ENCODE measurements at places on chromosomes 11 and 22.

- DNase-seq: no peak
These were observed 7.4 kb upstream of the SCGB1D4 start for GRCh38 chr11:62306227-62306626.

GRCh38 chr11:30553521-30554110 lies 32.5 kb downstream of the MPPED2 start:
- no peak for DNase-seq

DNA sequence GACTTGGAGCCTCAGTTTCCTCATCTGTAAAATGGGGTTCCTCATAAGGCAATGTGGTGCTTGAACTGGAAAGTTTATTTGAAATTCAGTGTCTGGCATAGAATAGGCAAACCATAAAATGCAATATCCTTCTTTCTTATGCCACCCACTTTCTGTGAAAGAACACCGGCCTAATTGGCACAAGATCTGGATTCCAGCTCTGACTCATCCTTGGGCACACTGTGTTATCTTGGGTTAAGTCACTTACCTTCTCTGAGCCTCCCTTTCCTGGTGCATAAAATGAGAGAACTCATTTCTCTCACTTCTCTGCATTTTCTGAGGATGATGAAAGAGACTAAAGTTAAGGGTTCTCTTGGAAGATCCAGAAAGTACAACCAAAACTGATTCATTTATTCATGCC lies 5.1 kb downstream of the INSC start:
- no peak for DNase-seq

DNA sequence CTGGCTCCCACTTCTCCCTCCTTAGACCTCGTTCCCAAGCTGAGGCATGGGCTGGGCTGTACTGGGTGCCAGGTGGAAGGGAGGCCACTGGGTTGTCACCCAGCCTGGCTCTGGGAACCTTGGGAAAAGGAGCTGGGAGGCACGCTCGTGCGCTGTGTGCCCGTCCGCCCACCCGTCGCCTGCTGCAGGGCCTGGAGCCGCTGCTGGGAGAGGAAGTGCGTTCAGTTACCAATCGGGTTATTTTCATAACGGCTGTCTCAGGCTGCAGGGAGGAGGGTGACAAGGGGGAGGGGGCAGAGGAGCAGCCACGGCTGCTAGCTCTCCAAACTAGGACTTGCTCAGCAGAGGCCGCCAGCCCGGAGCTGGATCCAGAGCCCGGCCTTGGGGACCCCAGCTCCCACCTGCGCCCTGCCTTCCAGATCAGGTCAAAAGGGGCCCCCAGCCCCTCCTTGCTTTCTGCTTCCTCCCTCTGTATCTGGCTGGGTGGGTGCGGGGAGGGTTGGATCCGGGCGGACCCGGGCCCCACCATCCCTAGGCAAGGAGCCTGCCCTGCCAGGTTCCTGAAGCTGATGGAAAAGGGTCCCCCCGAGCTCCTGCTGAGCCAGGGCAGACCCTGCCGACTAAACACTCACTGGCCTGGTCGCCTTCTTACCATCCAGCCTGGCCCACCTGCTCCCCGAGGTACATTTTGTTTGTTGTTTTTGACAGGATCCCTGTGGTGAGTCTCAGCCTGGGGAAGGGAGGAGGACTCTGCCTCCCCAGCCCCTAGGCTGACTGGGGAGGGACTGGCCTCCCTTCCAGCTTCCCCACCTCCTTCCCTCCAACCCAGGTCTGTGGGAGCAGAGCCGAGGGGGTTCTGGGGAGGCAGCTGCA lies 14.3 kb downstream of the DGKZ start:
- no peak for DNase-seq

- DNase-seq: no peak
These were observed 10.8 kb upstream of the KDM4E start for GRCh38 chr11:95014184-95014821.

GRCh38 chr11:88594274-88594950 lies 256.9 kb upstream of the CTSC start:
- no peak for DNase-seq

DNA sequence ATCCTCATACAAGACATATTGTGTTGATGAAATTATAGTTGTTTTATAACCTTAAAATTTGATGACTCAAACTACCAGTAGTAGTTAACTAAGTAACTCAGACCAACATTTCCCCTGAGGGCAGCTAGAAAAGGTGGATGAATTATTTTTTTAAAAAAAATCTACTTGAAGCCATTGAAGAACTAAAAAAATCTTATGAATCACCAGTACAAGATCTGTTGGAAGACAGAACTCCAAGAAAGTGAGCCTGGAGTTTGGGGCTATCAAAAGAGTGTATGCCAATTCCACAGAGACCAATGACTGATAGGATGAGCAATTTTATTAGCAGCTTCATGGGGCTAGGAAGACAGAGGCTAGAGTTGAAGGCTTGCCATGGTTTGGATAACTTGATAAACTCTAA lies 72.4 kb downstream of the CYP2R1 start:
- no peak for DNase-seq

DNA sequence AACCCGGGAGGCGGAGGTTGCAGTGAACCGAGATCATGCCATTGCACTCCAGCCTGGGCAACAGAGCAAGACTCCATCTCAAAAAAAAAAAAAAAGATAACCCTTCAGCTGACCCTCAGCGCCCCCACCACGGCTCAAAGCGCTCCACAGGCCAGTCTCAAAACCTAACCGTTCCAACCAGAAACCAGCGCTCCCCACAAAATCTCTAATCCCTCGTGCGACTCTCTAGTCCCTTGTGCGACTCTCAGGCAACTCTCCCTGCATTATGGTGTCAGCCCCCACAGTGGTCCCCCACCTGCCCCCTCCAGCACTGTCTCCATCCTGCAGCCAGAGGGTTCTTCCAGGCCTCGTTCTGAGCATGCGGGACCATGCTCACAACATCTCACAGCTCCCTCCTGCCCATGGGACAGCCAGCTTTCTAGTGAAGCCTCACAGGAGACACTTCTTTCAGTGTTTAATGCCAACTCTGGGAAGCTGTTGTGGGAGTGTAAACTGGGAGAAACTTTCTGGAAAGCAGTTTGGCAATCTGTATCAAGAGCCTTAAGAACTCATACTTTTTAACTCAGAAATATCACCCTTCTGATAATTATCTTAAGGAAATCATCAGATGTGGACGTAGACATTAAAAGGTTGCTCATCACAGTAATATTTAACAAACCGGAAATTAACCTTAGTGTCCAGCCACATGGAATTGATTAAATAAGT lies 4.2 kb upstream of the RASGRP2 start:
- DNase-seq: no peak

DNA sequence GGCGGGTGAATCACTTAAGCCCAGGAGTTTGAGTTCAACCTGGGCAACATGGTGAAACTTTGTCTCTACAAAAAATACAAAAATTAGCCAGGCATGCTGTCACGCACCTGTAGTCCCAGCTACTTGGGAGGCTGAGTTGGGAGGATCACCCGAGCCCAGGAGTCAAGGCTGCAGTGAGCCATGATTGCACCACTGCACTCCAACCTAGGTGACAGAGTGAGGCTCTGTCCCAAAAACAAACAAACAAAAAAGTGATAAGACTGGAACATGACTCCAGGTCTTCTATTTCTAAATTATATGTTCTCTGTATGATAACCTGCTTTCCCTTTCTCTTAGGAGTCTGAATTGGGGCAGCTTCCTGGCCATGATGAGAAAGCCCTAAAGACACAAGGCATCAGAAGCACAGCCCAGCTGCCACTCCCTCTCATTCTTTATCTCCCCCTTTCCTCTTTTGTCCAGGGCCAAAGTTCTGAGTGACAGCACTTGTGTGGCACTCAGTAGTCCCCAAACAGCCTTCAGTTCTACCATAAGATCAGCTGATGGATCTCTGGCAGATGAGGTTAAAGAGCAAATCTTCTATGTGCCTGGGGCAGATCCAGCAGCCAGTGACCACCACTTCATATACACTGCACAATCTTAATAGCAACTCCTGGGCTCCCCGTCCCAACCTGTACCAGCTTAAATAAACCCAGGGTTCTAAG lies 136.0 kb downstream of the C11orf58 start:
- DNase-seq: no peak

DNA sequence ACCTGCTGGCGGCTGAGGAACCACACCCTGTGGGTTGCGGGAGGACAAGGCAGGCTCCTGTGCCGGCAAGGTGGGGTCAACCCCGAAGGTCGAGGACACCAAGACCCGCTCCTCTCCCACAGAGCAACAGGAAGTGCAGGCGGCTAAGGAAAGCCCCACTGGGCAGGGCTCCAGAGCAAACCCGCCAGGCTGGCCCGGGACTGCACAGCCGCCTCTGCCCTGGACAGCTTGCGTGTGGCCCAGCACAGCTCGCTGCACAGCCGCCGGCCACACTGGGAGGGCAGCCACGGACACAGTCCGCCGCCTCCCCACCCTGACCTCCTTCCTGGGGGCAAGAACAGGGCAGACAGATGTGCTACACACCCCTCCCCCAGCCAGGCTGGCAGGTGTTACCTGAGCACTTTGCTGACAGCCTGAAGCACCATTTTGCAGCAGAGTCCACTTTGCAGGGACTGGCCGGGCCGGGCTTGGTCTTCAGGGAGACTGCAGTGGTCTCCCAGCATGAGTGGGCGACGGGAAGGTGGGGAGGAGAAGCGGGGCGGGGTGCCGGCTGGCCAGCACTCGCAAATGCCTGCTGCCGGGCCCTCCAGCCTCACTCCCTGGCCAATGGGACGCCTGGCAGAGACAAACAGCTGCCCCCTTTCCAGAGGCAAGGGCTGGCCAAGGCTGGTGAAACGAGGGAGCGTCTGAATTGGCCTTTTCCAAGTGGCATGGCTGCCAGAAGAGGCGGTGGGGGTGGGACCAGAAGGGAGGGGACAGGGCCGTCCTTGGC lies at the start of gene MOB2:
MOB2 (minus strand) TSS at position 726 of the 772 bp plus-strand sequence; CDS start at position 503, 223 bp downstream.
- no peak for DNase-seq

DNA sequence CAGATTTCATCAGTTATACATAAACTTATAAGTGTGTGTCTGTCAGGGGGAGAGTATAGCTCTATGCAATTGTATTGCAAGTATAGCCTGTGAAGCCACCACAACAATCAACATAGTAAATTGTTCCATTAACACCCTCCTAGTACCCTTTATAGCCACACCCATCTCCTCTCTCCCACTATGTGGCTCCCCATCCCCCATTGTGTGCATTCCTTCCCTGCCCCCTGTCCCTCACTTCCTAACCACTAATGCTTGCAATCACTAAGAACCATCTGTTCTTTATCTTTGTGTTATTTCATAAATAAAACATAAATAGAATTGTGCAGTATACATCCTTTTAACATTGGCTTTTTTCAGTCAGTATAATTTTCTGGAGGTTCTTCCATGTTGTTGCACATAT lies 83.1 kb upstream of the SLC5A12 start:
- no peak for DNase-seq

DNA sequence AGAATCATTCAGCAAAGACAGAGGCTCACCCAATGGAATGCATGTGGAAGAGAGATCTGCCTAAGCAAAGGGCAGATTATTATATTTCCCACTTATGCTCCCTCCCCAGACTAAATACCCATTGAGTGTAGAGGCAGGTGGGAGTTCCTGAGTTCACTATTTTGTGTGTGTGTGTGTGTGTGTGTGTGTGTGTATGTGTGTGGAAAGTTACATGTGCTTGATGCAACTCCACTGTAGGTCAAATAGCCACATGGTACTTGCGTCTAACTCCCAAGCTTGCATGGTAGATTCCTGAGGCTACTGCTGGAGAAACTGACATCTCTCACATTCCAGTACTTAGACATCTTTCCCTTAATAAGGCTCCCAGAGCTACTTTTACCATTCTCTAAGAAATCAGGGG lies 3.4 kb upstream of the COPB1 start:
- DNase-seq: no peak

GRCh38 chr11:2311353-2312133 lies 9.7 kb downstream of the TSPAN32 start:
- no peak for DNase-seq

GRCh38 chr11:61158691-61159381 lies 2.4 kb downstream of the VPS37C start:
- DNase-seq: no peak

DNA sequence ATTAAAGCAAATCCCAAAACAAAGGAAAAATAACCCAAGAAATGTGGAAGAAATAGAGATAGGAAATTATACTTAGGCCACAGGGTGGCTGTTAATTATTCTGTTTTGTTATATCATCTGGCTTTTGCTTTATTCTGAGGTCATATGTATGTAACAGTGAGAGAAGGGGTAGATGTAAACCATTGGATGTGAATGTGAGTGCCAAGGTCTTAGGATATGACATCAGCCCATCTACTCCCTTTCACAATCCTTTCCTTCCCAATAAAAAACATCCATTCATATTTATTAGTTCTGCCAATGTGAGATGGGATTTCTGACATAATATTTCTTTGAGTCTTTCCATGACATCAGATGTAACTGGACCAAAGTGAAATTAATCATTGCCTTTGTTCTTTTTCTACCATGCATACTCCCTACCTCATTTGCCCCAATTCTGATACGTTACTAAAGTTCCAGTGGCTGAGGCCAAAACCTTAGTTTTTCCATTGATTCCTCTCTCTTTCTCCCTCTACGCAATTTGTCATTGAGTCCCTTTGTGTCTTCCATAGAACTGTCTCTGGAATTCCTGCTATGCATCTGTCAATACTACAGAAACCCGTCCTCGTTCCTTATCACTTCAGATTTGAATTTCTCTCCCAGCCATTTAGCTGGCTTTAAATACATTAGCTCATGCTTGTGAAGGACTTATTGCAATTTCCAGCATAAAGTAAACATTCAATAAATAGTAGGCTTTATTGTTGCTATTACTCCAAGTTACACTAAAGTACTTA lies 170.3 kb downstream of the ARHGAP42 start:
- no peak for DNase-seq

DNA sequence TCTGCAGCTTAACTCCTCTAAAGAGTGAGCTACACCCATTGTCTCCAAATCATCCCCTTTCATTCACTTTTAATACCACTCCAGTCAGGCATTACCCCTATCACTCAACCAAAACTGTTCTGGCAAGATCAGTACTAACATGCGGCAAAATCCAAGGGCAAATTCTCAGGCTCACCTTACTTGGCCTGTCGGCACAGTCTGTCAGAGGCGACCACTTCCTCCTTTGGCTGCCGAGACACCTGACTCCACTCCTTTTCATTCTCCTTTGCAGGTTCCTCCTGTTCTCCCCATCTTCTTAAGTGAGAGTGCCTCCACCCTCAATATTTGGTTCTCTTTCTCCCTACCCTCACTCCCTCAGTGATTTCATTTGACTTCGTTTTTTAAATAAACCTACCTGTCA lies 4.2 kb downstream of the C11orf91 start:
- DNase-seq: no peak

DNA sequence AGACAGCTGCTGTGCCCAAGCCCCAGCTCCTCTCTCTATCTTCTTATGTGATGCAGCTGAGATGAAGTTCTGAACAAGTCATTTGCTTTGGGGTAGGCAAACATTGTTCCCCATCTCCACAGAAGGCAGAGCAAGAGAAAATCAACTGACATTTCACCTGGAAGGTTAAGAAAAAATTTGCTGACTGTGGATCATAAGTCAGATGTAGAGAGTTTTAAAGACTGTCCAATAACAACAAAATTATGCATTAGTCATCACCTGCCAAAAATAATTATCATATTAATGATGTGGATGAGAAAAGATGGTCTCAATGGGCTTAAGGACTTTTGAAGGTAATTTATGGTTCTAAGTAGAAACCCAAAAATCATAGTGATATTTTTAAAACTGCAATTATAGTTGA lies 59.2 kb downstream of the KCNJ1 start:
- no peak for DNase-seq
